Stimulated activated CD8-positive, alpha-beta memory T cell treated with anti-CD3 and anti-CD28 coated beads, Interleukin-15, amount 100 ng/mL, for 48 hours (primary cell): ENCODE measurements at places on chromosomes 2 and 18.

DNA sequence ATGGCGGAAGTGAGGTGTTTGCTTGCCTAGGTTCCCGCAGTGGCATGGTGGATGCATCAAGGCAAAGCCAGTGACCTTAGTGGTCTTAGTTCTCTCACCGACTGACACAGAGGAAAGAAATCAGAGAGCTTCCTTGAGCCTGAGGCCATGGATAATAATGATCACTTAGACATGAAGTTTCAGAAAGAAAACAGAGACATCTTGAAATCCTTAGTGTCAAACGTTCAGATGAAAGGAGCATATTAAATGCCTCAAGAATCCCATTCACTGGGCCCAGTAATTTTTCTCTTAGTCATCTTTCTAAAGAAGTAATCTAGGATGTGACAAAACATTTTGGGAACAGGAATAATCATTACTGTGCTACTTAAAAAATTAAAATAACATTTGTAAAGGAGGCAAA lies 35.2 kb downstream of the COPS8 start:
- DNase-seq, result no peak

DNA sequence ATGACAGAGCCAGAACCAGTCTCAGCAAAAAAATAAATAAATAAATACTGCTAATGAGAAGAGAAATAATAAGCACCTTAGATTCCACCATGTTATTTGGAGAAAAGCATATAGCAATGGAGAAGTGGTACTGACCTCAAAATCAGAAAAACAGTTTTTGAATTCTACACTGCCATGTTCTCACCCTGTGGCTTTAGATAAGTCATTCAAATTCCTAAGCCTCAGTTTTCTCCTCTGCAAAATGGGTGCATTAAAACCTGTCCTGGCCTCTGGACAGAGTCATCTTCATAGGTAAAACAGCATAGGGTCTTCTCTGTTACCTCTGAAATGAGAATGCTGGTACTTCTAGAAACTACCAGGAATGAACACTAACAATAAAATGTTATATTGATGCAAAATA lies 62.2 kb upstream of the RMP24 start:
- DNase-seq, result no peak

GRCh38 chr2:128727404-128727803 lies 408.7 kb upstream of the HS6ST1 start:
- DNase-seq, result no peak

DNA sequence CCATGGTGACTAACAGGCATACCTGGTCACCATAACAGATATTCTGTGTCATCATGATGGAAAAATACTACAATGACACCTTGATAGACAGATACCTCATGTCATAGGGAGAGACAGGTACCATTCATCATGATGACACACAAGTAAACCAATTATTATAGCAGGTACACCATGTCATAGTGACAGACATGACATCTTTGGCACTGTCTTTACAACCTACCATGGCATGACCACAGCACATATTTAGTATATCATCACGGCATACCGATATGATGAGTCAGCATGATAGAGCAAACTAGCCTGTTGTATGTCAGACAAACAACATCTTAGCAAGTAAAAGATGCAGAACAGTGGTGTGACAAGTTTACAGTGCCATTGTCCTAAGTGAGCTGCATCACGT lies 101.3 kb upstream of the KLHL29 start:
- no peak for DNase-seq

DNA sequence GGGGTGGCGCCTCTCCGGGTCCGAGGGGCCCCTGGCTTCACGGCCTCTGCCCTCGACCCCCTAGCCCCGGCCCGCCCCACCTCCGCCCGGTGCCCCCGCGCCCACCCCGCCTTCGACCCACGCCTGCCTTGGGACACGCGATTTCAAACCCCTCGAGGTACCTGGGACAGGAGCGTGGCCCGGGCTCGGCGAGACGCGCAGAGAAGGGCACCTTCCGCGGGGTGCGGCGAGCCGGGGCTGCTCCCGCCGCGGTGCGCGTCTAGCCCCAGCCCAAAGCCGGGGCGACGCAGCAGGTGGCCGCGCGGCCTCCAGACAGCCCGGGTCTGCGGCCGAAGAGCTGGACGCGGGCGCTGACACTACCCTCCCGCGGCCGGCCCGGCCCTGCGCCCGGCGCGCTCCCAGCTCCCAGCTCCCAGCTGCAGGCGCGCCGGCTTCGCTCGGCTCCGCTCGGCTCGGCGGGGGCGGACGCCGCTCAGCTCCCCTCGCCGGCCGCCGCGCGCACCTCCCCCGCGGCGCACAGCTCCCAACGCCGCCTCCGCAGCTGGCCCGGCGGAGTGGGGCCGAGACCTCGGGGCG lies at the start of gene CRACDL:
Gene CRACDL (minus strand): TSS at position 449 of the 576 bp plus-strand sequence. CDS start 89,425 bp downstream, outside the sequence.
- no peak for DNase-seq

DNA sequence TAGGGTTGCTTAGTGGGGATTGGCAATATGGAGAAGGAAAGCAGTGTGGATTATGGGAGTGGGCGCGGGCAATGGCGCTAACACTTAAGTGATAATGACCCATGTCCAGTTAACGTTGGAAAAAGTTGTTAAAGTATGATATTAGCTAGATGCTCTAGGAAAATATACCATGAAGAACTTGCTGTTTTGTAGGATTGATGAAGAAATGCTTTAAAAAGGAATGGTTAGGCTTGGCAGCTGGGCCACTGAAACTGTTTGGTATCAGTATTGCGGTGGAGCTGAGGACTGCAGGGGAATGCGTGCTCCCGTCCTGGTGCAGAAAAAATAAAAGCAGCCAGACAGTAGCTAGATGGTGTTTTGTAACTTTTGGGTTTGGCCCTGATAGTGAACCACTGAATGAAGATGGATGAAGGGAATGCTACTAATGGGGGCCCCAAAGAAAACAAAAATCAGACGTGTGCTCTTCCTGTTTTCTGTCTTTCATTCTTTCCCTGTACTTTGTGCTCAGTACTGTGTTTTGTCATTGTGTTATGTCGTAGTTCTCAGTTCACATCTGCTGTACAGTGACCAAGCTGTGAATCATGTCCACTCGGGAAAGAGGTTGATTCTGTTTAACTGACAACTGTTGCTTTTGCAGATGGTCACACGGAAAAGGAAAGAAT lies 999 bp downstream of the INSIG2 start:
- no peak for DNase-seq

- DNase-seq, result no peak
These were observed 3.6 kb downstream of the ZNF516 start for GRCh38 chr18:76491473-76491775.

DNA sequence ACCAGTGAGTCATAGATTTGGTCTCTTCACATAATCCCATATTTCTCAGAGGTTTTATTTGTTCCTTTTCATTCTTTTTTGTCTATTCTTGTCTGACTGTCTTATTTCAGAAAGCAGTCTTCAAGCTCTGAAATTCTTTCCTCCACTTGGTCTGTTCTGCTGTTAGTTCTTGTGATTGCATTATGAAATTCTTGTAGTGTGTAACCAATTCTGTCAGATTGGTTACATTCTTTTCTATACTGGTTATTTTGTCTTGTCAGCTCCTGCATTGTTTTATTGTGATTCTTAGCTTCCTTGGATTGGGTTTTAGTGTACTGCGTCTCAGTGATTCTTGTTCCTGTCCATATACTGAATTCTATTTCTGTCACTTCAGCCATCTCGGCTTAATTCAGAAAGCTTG lies 18.6 kb downstream of the EHBP1 start:
- DNase-seq, result no peak

DNA sequence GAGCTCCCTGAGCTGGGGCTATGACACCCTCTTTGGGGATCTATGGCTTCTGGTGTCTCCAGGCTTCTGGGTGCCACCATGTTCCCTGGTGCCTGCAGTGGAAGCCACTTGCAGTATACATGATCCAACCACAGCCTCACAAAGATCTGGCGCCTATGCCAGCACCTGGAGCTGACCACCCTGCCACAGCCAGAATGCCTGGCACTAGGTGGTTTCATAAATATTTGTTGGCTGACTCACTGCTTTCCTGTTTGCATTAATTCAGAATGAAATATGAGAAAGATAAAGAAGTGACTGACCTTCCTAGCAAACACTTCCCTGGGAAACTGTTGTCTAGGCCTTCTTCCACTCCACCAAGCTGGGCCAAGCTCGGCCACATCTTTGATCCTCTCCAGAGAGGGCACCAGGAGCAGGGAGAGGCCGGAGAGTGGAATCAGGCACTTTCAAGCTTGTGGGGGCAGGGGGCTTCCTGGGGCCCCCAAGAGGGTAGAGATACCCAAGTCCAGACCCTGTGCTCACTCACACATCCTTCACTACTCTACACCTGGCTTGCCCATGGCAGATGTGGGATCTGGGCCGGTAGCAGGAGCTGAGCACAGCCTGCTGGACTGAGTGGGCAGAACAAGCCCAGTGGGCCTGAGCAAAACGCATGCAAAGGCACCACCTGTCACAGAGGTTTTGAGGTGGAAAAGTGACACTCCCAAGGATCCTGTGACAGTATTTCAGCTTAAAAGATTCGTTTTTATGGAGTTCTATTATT lies 565.7 kb downstream of the SLC4A3 start:
- no peak for DNase-seq

DNA sequence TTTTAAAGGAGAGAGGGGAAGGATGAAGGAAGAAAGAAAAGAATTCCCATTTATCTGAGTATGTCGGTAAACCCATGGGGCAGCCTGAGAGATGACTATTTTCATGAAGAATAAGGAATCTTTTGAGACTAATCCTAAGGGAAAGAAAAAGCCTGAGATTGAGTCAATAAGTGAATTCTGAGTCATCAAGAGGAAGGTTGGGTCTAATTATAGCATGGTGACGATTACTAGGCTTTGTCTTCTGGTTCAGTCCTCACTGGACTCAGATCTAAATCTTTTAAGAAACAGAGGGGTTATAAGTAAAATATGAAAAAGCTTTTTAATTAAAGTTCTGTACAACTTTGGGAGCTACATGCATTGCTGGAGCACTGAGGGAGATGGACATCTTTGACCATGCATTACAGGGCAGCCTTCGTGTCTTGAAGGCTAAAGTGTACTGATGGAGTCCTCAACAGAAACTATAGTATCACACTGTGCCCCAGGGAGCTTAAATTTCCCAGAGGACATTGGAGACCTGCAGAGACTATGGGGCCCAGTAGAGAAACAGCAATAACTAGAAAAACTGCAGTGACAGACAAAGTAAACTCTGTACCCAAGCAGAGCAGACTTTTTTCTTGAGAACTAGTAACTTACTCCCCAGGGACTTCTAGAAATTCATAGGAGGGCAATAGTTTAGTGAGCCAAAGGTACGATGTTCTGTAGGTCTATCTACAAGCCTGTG lies 260.9 kb downstream of the RAD51AP2 start:
- no peak for DNase-seq

DNA sequence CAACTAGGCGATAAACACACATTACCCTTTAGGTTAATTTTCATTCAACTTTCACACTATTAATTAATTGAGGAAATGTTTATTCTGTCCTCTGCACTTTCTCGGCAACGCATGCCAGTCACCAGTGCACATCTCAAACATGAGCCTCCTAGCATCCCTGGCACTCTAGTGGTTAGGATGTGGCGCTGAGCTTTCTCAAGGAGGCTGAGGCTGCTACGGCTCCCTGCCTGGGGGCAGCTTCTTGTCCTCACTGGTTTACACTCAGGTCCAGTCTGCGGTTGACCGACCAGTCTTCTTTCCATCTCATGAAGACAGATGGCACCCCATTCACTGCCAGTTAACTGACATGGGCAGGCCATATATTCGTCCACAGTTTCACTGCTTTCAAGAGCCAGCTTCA lies 463.4 kb downstream of the EIPR1 start:
- DNase-seq, result no peak

GRCh38 chr2:223979730-223980396 lies 22.6 kb downstream of the MRPL44 start:
- no peak for DNase-seq

GRCh38 chr2:192584976-192585375 lies 390.2 kb upstream of the TMEFF2 start:
- no peak for DNase-seq

DNA sequence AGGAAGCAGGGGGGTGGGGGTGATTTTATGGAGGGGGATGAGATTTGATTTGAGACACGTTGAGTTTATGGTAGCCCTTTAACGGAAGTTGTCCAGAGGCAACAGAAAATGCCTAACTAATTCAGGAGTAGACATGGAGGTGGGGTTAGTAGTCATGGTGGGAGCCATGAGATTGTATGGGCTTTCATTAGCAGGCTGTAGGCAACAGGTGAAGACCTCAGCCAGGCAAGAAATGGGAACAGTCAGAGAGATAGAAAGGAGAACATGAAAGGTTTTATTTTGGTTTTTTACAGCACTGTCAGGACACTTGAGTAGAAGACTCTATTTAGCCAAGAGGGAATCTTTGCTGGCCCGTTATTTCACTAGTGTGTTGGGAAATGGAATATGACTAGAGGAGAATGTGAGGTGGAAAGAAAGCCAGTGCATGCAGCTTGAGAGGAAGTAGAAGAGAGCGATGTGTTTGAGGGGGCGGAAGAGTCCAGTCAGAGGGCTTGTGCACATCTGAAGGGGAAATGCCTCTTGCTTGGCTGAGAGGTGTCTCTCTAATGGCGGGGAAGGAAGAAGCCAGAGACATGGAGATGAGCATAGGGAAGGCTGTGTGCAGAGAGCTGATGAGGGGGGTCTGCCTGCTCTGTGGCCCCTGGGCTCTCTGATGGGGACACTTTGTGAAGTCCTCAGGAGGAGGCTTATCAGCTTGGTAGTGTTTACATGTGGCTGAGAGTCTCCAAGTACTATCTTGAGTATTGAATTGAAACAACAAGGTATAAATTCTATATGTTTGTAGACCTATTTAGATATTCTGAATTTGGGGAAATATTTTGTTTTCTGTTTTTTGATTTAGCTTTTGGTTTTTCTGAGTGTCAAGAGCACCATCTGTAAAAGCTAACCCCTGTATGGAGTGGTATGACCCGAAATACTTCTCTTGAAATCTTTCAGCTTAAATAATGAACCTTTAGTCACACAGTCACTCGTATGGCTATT lies 66.9 kb upstream of the ITM2C start:
- peak; percentile 18 for DNase-seq

- DNase-seq, result no peak
These were observed 29.4 kb downstream of the AOX1 start for GRCh38 chr2:200615247-200615646.

- no peak for DNase-seq
These were observed 18.5 kb downstream of the DHRS9 start for GRCh38 chr2:169087757-169088379.

GRCh38 chr2:62014102-62014501 lies 108.6 kb downstream of the COMMD1 start:
- no peak for DNase-seq

DNA sequence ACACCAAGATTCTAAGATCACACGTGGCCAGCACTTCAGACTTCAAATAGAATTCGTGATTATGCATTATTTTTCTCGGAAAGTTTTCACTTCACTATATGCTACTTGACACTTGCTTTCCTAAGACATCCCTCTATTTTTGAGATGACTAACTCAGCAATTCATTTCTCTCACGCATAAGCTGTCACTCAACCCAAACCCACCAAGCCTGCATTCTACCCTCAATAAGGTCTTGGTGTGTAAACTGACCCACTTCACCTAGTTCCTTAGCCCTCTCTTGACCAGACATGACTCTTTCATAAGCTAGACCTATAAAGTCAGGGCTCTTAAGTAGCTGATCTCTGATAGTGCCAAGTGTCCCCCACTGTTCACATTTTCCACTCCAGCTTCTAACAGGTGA lies 11.7 kb downstream of the CKAP2L start:
- no peak for DNase-seq
